ENCODE measurements at places on chromosomes 12 and 14. TPM values are rescaled to one million over a fixed set of nuclear protein-coding genes. Genes with fewer than 3 reads are reported as not detected.

Gene IL22
- total RNA-seq = not detected

GRCh38 chr12:88307961-88308360 is 165.9 kb downstream of the TMTC3 start:
- DNase-seq = no peak

Gene IL23A
- total RNA-seq = not detected

Gene FITM1
- 0.78 TPM for total RNA-seq

Gene CCDC177
- total RNA-seq = not detected

- no peak for DNase-seq
These were observed 39.5 kb downstream of the BEGAIN start for GRCh38 chr14:100547633-100548294.

GRCh38 chr12:23484238-23484637 is 465.2 kb downstream of the SOX5 start:
- no peak for DNase-seq

Gene SERPINA10
- 0.28 TPM for total RNA-seq

Gene RHNO1
- total RNA-seq = 9.6 TPM

- no peak for DNase-seq
These were observed 138.9 kb downstream of the PIWIL1 start for GRCh38 chr12:130476451-130477135.

GRCh38 chr12:103249607-103250006 is 246.2 kb downstream of the C12orf42 start:
- DNase-seq = no peak

Gene ASCL1
- not detected for total RNA-seq

Gene PTPRB
- 39.0 TPM for total RNA-seq

- DNase-seq = no peak
These were observed 60.1 kb upstream of the DICER1 start for GRCh38 chr14:95217391-95217900.

Gene PGF
- total RNA-seq = 34.4 TPM

DNA sequence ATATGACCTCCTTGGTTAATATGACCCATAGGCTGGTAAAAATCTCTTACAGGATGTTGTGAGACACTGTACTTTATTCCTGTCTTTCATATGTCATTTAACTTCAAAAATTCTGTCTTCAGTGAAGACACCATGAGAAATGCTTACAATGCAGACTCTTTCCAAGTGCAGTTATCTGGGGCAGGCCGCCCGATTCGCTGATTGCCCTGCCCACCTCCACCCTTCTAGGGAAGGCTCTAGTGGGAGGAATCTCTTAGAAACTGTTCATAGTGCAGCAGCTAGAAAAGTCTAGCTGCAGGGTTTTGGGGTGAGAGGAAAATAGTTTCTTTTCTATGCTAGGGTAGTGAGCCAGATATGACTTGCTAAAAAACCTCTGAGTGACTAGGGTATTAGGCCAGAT is 15.0 kb upstream of the CIPC start:
- no peak for DNase-seq

DNA sequence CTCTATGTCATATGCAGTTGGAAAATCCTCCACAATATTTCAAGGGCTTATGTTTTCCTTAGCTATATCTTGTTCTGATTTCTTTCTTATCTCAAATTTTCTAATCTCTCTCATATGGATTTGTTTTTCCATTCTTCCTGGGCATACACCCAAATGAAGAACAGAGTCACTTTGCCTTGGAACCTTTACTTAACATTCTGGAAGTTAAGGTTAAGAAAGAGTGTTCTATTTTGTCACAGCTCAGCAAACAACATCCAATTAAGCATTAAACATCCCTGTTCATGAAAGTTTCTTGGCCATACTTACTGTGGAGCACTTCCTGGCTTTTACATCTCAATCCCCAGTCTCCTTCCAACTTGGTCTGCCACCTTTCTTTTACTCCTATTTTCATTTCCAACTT is 5.3 kb downstream of the NAV3 start:
- DNase-seq = no peak

DNA sequence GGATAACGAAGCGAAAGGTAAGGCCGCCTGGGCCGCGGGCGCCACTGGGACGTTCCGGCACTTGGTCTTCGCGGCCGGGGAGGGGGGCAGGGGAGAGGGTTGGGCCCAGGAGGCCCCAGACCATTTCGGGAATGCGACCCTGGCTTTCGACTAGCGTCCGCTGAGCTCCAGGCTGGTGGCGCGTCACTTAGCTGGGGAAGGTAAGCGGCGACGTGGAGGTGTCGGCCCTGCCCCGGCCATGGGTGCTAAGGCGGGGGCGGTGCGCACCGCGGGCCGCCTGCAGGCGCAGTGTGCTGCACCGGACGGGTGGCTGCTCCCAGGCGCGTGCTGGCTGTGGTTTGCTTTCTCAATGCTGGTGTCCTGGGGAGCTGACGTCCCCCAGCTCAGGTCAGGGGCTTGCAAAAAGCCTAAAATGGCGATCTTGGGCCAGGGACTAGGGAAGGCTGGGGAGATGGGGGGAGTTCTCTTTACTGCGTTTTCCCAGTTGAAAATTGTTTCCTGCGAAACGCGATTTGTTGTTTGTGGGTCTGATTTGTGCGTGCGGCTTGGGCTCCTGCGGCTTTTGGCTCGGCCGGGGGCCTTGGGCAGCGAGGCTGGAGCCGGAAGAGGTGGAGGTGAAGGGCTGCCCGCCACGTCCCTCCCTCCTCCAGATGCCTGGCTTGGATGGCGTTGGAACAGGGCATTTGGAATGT is 1.2 kb downstream of the HOXC10 start:
- no peak for DNase-seq

GRCh38 chr12:56375598-56376434 is 13.2 kb upstream of the APOF start:
- no peak for DNase-seq

GRCh38 chr14:50659327-50659974 is 8.7 kb downstream of the SAV1 start:
- DNase-seq = no peak

GRCh38 chr12:2615665-2616402 is 178.9 kb upstream of the FKBP4 start:
- no peak for DNase-seq

Gene GDF3
- not detected for total RNA-seq

GRCh38 chr14:98958048-98958631 is 313.9 kb downstream of the BCL11B start:
- DNase-seq = no peak

GRCh38 chr12:97645726-97646125 is 183.1 kb downstream of the RMST start:
- no peak for DNase-seq

DNA sequence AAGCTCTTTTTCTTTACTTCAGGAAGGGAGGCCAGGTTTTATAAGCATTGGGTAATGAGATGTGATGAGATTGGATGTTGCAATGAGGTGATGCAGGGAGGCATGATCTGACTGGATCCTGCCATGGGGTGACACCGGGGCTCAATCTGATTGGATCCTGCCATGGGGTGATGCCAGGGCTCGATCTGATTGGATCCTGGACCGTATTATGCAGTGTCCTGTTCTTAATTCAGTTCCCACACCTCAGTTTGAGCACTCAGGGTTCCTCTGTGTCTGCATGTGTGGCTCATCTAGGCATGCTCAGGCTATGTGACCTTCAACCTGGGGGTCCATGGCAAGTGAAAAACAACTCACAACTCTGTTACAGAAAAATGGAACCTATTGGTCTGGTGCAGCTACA is 166.4 kb downstream of the SLC15A4 start:
- no peak for DNase-seq

GRCh38 chr12:60947533-60947932 is 1312.7 kb upstream of the USP15 start:
- no peak for DNase-seq

Gene TAS2R42
- total RNA-seq = not detected

- no peak for DNase-seq
These were observed 37.5 kb upstream of the DAAM1 start for GRCh38 chr14:59150990-59151389.

Gene NKX2-1
- not detected for total RNA-seq

GRCh38 chr14:68461086-68461485 is 331.8 kb downstream of the ZFP36L1 start:
- DNase-seq = no peak

Gene KLRG1
- total RNA-seq = 5.9 TPM

DNA sequence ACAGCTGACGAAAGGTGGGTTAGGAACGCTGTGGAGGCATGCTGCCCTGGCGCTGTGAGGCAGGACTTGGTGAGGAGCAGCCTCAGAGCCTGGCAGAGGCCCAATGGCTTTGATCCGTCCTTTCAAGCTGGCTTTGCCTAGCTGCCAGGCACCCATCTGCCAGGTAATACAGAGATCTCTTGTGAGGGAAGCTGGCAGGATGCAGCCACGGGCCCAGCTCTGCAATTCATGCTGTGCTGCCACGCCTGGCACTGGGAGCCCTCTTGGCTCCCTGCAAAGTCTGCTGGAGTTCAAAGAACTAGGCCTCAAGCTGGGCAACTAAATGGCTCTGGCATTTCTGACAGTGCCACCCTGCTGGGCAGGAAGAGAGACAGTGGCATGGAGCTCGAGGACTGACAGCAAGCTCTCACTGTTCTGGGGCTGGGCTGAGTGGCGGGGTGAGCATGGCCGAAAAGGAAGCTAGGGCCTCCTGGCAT is 18.7 kb downstream of the IQSEC3 start:
- DNase-seq = no peak

- no peak for DNase-seq
These were observed 3.4 kb downstream of the SSH1 start for GRCh38 chr12:108853981-108854446.

Gene COX6A1
- total RNA-seq = 229 TPM

DNA sequence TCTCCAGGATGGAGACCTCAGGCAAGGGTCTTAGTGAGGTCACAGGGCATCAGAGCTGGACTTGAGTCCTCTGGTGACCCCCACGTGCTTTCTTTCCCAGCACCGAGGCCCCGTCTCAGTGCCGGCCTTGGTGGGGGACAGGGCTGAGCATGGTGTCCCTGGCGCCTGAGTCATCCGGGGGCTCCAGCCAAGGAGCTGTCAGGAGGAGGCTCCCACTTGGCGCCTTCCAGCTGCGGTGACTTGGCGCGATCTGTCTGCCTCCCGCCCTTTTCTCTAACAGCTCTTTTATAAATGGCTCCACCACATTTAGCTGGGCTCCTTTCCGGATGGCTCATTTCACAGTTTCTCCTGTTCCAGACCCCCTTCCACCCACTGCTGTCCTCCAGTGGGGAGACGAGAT is 60.4 kb downstream of the PRMT8 start:
- no peak for DNase-seq

Gene AMN
- not detected for total RNA-seq

DNA sequence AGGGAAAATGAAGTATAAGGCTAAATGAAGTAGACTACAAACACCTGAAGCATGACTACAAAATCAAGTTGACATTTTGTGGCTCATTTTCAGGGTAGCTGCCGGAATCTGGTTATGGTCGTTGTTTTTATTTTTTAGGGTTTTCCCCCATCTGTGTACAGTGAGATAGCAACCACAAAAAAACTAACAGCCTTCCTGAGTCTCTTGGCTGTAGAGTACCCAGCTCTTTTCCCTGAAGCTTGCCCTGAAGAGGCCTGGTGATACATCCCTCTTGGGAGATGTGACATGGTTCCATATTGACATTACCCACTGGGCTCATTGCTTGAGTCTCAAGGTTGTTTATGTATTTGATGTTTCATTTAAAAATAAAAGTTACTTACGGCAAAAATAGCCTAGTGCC is 424.0 kb downstream of the ZFP36L1 start:
- DNase-seq = no peak

- DNase-seq = no peak
These were observed 703 bp downstream of the NOVA1 start for GRCh38 chr14:26597071-26597588.

DNA sequence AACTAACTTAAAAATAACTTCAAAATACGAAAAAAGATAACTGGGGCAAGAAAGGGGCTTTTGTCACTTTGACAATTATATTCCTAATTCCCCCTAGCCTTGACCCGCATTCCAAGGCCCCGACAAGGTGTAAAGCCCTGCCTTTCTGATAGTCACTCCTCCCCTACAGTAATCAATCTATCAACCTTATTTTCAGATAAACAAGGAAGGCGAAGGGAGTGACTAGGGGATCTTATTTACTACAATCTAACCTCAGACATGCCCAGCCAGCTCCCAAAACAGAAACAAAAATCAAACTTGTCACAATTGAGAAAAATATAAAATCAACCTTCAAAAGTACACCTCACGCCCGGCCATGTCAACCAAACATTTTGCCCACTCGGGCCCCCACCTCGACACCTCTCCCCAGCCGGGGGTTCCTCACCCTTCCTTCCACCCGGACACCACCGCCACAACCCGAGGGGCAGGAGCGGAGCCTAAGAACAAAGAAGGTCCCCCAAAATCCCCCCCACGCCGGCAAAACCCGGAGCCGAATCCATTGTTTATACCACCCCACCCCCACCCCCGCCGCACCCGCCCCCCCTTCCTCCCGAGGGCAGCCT is 562 bp downstream of the ZFYVE1 start:
- peak; percentile 4 for DNase-seq

Measured in thoracic aorta (tissue), 2 donors.